H1 (cell line): ENCODE measurements at places on chromosomes 6 and 20. TPM values are rescaled to one million over a fixed set of nuclear protein-coding genes. Genes with fewer than 3 reads are reported as not detected.
A peak's percentile ranks its signal among the peaks of the same experiment; 100 is the strongest.

The MYMX gene
- 4.7 and 5.2 TPM in 2 replicates for total RNA-seq

The PHACTR3 gene
- total RNA-seq, result 0.13 TPM in 1 of 2 replicates, not detected in the other

The OR2H1 gene
- not detected in 2 replicates for total RNA-seq

The ZNF334 gene
- 15.9 and 17.8 TPM in 2 replicates for total RNA-seq

The ZNF512B gene
- total RNA-seq, result 26.6 and 27.0 TPM in 2 replicates

DNA sequence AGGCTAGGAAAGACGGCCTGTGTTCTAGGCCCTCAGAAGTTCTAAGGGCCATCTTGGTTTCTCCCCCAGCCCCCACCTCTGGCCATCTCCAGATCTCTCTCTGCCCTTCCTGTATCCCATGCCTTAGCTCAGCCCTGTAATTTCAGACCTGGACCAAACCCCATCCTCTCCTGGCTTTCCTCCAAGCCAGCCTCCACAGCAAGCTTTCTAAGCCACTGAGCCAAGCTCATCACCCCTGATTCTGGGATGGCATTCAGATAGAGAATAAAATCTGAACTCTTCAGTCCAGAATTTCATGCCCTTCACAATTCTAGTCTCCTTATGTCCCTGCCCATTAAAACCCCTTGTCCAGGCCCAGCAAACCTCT is 18.9 kb upstream of the CCM2L start:
- peaks cover 21% of the 10 kb centered on the region for H3K27me3 ChIP-seq
- no peaks in the 10 kb centered on the region for H3K36me3 ChIP-seq
- H3K27ac ChIP-seq, result no peak overlapping the region
- H3K4me3 ChIP-seq, result no peak overlapping the region
- H3K4me1 ChIP-seq, result peaks cover 13% of the 10 kb centered on the region; the same call in 1 of the 2 replicates
- DNase-seq, result no peak

DNA sequence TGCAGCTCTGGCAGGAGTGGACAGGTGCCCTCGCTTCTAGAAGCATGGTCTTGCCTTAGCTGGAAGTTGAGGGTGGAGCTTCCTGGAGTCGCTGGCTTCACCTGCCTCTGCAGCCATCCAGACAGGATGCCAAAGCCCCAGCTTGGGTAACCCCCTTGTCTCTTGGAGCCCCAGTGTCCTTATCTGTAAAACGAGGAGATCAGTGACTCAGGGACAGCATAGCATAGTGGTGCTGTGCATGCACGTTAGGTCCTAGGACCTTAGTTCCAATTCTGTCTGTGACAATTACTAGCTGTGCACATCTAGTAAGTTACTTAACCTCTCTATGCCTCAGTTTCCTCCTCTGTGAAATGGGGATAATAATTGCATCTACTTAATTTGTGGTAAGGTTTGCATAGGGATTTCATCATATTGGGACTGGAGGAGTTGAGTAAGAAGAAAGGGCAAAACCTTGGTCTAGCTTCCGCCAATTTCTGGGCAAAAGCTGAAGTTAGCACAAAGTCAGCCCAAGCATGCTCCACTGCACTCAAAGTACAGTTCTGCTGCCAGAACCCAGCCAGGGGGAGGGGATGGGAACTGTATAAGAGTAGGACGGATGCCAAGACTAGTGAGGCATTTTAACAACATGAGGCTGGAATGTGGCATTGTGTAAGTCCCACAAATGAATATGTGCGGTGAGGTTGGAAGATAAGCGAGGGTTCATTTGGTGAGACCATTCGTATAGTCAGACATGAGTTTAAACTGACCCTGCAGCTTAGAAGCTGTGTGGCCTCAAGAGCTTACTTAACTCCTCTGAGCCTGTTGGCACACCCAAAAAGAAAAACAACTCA is 24.5 kb downstream of the TOX2 start:
- no peaks in the 10 kb centered on the region; the same call in 1 of the 2 replicates for H3K4me1 ChIP-seq
- no peaks in the 10 kb centered on the region for H3K27me3 ChIP-seq
- H3K27ac ChIP-seq, result no peak overlapping the region
- no peak overlapping the region for H3K4me3 ChIP-seq

DNA sequence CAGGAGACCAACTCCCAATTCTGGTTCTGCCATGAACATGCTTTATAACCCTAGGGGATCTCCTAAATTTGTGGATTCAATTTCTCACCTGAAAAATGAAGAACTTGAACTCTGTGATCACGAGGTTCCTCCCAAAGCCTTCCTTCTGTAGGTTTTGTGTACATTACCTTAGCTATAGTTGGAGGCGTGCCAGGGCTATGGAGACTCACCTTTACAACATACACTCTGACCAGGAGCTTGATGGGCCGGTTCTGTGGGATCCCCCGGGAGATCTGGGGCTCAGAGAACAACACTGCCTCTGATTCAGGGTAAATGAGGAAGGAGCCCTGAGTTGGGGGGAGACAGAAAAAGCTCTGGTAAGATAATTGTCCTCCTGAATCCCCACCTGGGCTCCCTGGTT is 34.1 kb downstream of the ERGIC3 start:
- no peaks in the 10 kb centered on the region for H3K36me3 ChIP-seq
- DNase-seq, result no peak
- H3K4me3 ChIP-seq, result no peak overlapping the region
- no peaks in the 10 kb centered on the region for H3K4me1 ChIP-seq
- H3K27me3 ChIP-seq, result no peaks in the 10 kb centered on the region

- peak; percentile 70 for DNase-seq
- H3K4me1 ChIP-seq, result peaks cover 4% of the 10 kb centered on the region
- no peaks in the 10 kb centered on the region for H3K36me3 ChIP-seq
- H3K27ac ChIP-seq, result no peak overlapping the region
- no peaks in the 10 kb centered on the region for H3K27me3 ChIP-seq
These were observed 109.0 kb downstream of the SULF2 start for GRCh38 chr20:47676219-47676721.

DNA sequence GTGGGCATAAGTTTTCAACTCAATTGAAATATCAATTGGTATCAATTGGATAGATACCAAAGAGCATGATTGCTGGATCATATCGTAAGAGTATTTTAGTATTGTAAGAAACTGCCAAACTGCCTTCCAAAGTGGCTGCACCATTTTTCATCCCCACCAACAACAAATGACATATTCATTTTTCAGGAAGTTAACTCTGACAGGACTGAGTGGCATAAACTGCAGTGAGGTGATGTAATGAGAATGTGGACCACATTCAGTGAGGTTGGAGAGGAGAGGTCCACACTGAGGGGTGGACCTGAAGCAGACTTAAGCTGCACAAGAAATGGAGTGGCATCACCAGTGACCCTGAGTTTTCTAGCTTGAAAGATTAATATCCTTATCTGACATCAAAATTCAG is 11.6 kb upstream of the CALHM6 start:
- H3K4me3 ChIP-seq, result no peak overlapping the region
- no peaks in the 10 kb centered on the region for H3K4me1 ChIP-seq
- no peak overlapping the region for H3K27ac ChIP-seq
- H3K36me3 ChIP-seq, result no peaks in the 10 kb centered on the region

GRCh38 chr20:2311329-2311728 is 15.5 kb downstream of the TGM3 start:
- H3K4me1 ChIP-seq, result no peaks in the 10 kb centered on the region
- no peak overlapping the region for H3K4me3 ChIP-seq
- H3K27ac ChIP-seq, result no peak overlapping the region
- no peak for DNase-seq

GRCh38 chr20:53565254-53565653 is 28.4 kb downstream of the ZNF217 start:
- no peak overlapping the region for H3K27ac ChIP-seq
- H3K36me3 ChIP-seq, result peaks cover 34% of the 10 kb centered on the region
- DNase-seq, result no peak
- no peak overlapping the region for H3K4me3 ChIP-seq

DNA sequence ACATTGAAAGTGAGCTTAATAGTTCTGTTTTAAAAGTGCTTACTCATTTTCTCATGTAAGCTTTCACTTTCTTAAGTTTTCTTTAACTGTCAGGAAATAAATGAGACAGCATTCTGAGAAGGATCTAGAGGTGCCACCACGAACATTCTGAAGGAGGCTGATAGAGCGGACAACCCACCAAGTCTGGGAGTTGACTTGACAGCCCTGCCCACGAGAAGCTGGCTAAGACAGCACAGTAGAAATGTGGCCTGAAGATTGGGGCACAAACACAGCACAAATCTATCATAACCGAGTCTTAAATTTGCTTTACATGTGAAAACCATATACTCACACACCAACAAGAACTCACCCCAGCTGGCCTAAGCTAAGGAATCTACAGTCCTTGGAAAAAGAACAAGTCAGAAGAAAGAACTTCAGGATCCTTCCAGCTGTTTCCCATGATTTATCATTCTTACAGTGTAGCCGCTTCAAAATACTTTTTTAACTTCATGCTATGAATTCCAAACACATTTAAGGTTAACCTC is 144.2 kb upstream of the TNFAIP3 start:
- H3K4me1 ChIP-seq, result no peaks in the 10 kb centered on the region
- no peak overlapping the region for H3K4me3 ChIP-seq
- H3K36me3 ChIP-seq, result no peaks in the 10 kb centered on the region
- no peak for DNase-seq
- H3K27ac ChIP-seq, result no peak overlapping the region
